Activated gamma-delta T cell (primary cell): ENCODE measurements at places on chromosomes 1 and 21.

- DNase-seq: no peak
These were observed 263.8 kb downstream of the NEGR1 start for GRCh38 chr1:72018562-72018961.

- DNase-seq: no peak
These were observed 54.6 kb upstream of the SYT14 start for GRCh38 chr1:209883341-209883971.

- DNase-seq: no peak
These were observed 134.2 kb downstream of the PGBD5 start for GRCh38 chr1:230291731-230292620.

DNA sequence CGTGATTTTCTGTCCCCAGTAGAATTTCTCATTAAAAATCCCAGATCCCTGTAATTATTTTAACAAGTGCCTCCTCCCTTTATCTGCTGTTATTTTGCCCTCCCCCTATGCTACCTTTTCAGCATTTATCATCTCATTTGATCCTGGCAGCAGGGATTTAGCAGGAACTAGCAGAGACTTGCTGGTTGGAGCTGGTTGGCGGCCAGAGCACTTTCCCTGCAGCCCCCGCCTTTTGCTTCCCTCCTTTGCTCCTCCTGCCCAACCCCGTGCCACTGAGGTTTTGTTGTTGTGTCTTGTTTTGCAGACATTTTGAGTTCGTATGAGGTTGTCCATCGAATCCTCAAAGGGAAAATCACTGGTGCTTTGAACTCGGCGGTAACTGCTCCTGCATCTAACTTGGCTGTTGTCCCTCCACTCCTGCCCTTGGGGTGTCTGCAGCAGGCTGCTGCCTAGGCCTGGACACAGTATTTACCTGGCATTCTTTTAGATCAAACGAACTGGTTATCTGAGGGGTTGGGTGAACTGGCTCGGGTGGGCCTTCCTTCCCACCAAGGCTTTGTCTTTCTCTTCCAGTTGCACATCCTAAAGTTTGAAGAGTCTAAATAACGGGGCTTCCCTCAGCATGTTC lies 11.2 kb downstream of the UBE2Q1 start:
- DNase-seq: no peak

DNA sequence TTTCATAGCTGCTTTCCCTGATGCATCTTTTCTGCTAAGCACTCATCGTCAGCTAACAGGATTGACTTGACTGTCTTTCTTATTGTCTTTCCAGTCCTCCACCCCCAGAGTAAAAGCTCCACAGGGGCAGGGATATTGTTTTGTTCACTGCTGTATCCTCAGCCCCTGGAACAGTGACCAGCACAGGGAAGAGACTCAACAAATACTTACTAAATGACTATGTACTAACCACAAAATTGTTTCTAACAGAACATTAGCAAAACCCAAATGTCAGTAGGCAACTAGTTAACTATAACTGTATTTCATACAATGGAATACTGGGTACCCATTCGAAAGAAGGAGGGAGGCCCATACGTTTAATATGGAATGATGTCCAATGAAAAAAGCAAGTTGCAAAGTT lies 53.0 kb downstream of the BCAR3 start:
- DNase-seq: no peak

- DNase-seq: no peak
These were observed 31.6 kb downstream of the DOP1B start for GRCh38 chr21:36188081-36188681.

DNA sequence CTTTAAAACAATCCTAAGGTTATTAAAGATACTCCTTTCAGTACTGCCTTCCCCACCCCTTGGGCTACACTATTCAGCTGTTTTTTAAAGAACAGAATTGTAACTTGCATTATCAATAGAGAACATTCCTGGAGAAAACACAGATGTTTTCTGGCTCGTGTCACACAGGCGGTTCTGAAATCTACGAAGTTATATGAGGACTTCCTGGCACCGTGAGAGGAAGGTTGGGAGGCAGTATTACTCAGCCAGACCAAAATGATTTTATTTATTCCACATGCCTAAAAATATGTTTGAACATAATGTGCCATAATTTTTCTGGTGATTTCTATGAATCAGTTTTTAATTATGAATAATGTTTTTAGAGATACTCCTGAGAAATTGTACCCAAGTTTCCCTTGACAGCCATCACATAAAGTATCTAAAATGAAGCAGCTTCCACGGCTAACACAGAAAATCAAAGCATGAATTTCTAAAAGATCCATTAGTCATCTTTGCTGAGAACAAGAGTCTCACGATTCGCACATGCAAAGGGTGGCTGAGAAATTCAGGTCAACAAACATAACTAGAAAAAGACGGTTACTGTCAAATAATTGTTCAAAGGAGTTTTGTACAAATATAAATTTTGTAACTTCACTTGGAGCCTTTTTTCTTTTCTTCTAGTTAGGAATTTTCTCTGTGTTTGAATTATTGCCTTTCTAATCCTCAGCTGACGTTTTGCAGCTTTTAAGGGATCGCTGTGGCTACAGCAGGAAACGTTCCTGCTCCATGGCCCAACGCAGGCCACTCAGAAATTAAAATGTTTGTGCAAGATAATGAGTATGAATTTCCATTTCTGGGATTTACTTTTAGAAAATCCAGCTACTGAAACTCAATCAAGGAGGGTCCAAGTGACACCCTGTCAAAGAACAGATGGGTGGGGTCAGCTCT lies 8.0 kb upstream of the SIM2 start:
- no peak for DNase-seq

GRCh38 chr1:221824025-221824424 lies 82.1 kb upstream of the DUSP10 start:
- no peak for DNase-seq

GRCh38 chr1:15736892-15737261 lies 819 bp downstream of the SLC25A34 start:
- DNase-seq: no peak

GRCh38 chr1:238492271-238492670 lies 601.5 kb upstream of the ZP4 start:
- no peak for DNase-seq

DNA sequence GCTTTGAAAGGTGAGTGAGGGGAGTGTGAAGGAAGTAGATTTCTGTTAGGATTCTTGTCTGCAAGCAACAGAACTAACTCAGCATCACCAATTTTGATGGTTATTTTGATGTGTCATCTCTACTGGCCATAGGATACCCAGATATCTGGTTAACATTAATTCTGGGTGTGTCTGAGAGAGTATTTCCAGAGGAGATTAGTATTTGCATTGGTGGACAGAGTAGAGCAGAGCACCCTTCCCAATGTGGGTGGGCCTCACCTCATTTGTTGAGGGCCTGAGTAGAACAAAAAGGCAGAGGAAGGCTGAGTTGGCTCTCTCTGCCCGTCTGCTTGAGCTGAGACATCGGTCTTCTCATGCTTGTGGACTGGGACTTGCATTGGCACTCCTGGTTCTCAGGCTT lies 121.8 kb upstream of the POU3F1 start:
- DNase-seq: no peak

DNA sequence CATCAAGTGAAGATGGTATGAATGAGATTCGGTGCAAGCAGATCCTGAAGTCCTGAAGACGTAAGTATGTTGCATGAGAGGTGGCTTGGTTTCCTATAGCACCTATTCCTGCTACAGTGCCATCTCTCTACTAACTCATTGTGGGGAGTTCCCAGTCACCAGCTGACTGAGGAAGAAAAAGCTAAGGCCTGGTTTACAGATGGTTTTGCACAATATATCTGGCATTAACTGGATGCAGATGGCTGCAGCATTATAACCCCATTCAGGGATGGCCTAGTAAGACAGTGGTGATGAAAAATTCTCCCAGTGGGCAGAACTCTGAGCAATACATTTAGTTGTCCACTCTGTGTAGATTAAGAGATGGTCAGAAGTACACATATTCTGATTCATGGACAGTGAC lies 36.7 kb downstream of the RTCA start:
- no peak for DNase-seq

DNA sequence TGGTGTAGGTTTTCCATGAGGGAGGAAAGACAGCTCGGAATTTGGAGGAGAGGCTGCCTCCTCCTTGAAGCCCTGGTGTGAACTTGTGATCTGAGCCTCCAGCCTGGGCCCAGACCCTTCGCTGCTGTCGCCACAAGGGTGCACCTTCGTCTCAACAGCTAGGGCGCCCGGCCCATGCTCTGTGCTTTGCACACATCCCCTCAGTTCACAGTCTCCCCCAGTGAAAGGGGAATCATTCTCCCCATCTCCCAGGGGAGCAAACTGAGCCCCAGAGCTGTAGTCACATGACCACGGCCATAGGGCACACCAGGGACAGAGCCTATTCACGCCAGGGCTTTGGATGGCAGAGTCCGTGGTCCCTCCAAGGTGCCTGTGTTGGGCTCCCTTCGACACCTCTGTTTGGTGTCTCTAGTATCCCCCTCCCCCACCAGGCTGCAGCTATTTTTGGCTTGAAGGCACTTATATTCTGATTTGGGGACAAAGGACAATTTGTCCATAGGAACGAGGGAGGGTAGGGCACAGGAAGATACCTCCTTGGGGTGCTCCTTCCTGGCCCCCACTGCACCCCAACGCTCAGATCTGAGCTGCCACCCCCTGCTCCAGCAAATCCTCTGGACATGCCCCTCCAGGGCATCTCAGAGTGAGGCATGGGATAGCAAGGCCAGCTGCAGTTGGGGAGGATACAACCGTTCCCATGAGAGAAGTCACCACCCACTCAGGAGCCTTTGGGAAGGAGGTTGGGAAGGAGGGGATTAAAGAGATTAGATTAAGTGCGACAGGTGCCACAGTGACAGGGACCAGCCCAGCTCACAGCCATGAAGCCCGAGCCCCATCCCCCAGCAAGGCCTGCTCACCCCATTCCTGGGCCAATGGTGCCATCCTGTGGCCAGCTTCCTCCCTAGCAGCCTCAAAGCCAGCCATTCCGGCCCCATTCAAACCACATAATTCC lies 15.7 kb downstream of the MATN1 start:
- DNase-seq: no peak

DNA sequence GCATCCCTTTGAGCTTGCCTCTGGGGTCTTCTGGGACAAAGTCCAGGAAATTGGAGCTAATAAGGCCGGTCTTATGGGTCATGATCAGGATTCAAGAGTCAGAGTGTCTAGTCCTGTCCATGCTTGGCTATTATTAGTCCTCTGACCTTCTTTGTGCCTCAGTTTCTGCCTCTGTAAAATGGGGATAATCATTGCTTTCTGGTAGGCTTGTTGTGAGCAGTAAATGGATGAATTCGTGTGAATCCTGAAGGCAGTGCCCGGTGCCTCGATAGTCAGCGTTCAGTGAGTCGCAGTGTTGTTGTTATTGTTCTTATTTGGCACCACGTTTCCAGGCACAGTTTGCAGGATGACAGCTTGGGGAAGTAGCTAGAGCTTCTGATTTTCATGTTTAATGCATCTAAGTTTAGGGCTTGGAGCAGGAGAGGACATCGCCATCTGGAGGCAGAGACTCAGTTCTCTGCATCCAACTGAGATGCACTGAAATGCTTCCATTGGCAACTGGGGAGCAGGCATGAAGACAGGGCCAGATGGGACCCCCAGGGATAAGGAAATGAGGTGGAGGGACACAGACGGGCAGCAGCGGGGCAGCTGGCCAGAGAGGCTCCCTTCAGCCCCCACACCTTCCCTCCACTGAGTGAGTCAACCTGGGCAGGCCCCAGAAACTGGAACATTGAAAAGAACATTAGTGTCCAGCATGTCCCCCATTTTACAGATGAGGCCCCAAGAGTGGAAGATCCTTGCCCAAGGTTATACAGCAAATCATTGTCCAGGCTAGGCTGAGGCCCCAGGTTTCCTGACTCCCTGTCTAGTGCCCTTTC lies 160.3 kb downstream of the PTPRU start:
- DNase-seq: no peak

DNA sequence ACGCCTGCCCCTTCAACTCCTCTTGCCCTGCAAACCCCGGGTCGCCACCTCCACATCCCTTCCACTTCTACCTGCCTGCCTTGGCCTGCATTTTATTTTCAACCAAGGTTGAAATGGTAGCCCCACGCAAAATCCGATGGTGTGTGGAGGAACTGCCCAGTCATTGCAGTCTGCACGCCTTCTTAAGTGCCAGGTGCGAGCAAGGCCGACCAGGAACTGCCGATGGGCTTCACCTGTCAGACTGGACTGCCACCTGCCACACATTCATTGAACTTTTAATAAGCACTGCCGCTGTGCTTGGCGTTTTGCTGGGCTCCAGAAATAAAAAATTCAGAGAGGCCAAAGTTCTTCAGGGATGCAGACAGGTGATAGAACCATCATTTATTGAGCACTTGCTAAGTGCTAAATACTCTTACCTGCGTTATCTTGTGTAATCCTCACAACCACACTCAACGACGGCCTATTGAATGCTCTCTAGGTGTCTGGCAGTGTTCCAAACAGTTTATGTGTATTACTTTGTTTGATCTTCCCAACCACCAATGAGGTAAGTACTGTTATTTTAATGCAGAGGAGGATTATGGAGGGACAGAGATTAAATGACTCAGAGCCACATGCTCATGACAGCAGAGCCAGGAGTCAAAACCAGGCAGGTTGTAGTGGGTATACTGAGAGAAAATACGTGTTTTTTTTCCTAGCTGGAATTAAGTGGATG lies 36.2 kb downstream of the CACHD1 start:
- DNase-seq: no peak

DNA sequence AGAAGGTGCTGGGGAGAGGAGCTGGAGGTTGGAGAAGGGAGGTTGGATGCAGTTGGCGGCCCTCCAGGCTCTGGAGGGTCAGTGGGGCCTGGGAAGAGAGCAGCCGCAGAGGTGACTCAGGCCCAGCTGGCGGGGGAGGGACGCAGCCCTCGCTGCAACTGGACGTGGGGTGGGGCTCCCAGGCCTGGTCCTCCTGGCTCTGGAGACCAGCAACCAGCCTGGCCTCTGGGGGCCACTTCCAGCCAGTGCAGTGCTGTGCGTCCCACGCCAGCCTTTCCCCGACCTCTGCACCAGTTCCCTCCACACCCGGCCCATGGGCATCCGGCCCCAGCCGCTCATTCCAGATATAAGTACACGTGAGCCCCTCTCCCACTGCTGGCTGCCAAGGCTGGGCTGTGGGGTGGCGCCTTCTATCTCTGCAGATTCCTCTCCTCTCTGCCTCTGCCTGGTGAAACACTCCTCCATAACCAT lies 38.0 kb upstream of the COL18A1 start:
- DNase-seq: no peak

GRCh38 chr1:228875741-228876140 lies 140.5 kb downstream of the RHOU start:
- DNase-seq: no peak

DNA sequence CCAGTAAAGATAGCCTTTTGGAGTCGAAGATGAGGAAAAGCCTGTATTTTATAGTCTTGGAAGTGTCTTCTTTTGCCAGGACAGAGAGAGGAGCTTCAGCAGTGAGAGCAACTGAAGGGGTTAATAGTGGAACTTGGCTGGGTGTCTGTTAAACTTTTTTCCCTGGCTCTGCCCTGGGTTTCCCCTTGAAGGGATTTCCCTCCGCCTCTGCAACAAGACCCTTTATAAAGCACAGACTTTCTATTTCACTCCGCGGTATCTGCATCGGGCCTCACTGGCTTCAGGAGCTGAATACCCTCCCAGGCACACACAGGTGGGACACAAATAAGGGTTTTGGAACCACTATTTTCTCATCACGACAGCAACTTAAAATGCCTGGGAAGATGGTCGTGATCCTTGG lies at the start of gene VCAM1:
TSS of gene VCAM1 (plus strand) at position 253 of the 400 bp plus-strand sequence. CDS start at position 372, 119 bp downstream.
- DNase-seq: no peak
